Heart right ventricle (tissue), 16 donors: ENCODE measurements at places on chromosomes 16 and 17.
A peak's percentile ranks its signal among the peaks of the same experiment; 100 is the strongest.

- no peaks in the 10 kb centered on the region for H3K27me3 ChIP-seq
- H3K27ac ChIP-seq, result peak overlapping the region; percentile 80
- H3K4me1 ChIP-seq, result peaks cover 49% of the 10 kb centered on the region
- peak; percentile 11 for DNase-seq
Observed at GRCh38 chr17:49361129-49361901, 735 bp downstream of the ZNF652 start.

DNA sequence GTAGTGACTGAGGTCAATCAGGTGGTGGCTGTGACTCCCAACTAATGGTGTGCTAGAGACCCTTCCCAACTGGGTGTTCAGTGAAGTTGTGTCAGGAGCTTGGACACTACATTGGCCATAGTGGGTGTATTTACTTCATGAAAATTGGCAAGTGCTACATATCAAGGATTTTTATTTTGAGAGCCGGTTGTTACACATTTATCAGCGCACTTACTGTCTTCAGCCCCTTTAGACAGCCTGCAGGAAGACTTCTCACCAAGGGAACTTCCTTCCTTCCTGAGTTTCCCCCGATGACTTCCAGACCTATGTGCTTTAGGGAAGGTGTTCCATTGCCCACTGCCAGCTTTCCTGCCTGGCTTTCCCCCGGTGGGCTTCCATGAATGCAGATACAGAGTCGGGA lies 261.2 kb downstream of the CBLN1 start:
- no peaks in the 10 kb centered on the region for H3K36me3 ChIP-seq
- H3K4me1 ChIP-seq, result no peaks in the 10 kb centered on the region
- H3K4me3 ChIP-seq, result no peak overlapping the region
- no peak for DNase-seq
- no peaks in the 10 kb centered on the region for H3K27me3 ChIP-seq

- H3K4me3 ChIP-seq, result no peak overlapping the region
- H3K27me3 ChIP-seq, result no peaks in the 10 kb centered on the region
- no peak overlapping the region for H3K27ac ChIP-seq
- H3K4me1 ChIP-seq, result no peaks in the 10 kb centered on the region
- H3K36me3 ChIP-seq, result no peaks in the 10 kb centered on the region
- no peak for DNase-seq
Observed at GRCh38 chr17:65388911-65389310, 172.5 kb downstream of the AXIN2 start.

- H3K4me1 ChIP-seq, result peaks cover 83% of the 10 kb centered on the region
- no peak for DNase-seq
- peaks cover 15% of the 10 kb centered on the region for H3K36me3 ChIP-seq
- no peaks in the 10 kb centered on the region for H3K27me3 ChIP-seq
- H3K27ac ChIP-seq, result no peak overlapping the region
- H3K4me3 ChIP-seq, result no peak overlapping the region
Observed at GRCh38 chr17:15238057-15238456, 27.1 kb downstream of the PMP22 start.
